ENCODE measurements at places on chromosomes 5 and 9. TPM values are rescaled to one million over a fixed set of nuclear protein-coding genes. Genes with fewer than 3 reads are reported as not detected.

DNA sequence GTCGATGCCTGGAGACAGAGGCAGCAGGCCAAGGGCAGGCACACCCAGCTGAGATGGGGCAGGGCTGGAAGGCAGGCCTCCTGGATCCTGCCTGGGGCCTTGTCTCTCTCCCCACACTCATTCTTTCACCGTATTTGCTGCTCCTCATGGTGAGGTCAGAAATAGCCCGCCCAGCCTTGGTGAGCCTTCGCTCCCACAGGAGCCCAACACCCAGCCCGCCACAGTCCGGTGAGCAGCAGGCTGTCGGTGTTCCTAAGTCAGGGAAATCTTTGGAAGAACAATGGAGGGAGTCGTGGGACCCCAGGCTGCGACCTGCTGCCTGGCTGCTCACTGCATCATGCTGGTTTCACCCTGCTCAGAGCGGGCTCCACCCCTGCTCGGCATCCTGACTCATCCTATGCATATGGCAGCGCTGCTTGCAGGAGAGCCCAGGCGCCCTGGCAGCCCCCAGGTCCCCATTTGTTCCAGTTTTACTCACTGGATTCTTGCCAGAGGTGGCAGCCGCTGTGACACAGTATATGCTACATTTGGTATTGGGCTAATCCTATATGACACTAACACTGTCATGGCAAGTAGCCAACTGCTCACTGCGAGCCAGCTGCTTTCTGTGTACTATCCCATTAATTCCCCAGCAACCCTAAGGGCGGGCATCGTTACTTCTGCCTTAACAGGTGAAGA lies 53.2 kb upstream of the NCS1 start:
- DNase-seq: no peak

DNA sequence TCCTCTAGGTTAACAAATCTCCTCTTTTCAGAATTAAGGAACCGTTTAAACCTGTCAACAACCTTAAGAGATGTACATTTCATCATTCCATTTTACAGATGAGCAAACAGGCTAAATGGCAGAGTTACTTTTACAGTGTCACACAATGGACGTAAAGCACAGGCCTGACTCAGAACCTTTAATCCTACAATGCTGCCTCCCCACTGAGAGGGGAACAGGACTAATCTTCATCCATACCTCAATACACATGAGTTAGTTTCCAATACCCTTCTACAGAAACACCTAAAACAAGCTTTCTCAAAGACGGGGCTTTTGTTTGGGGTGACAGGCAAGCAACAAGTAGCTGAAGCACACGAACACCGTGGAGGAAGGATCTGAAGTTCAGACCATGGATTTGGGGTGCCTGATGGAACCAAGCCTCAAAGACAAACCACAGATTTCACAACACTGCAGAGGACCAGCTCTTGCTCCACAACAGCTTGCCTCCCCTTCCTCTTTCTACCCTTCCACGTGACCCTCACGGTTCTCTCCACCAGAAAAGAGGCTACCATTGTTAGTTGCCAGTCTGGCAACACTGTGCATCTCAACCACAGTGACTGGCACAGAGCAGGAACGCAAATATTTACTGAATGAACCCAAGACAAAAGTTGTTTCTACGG lies 1.8 kb downstream of the RNF130 start:
- DNase-seq: no peak

Gene ARHGEF39
- 15.4 TPM for polyA plus RNA-seq

Gene VCAN
- 398 TPM for polyA plus RNA-seq
